ENCODE measurements at places on chromosomes 2 and 18. TPM values are rescaled to one million over a fixed set of nuclear protein-coding genes. Genes with fewer than 3 reads are reported as not detected.

The STPG4 gene
- 0.49 TPM for total RNA-seq

The NOSTRIN gene
- total RNA-seq = 10.9 TPM

The EGR4 gene
- not detected for total RNA-seq

The CRACDL gene
- total RNA-seq = 11.0 TPM

The MEP1B gene
- not detected for total RNA-seq

The FTCDNL1 gene
- total RNA-seq = 2.8 TPM

The STK16 gene
- total RNA-seq = 13.0 TPM

The FNDC4 gene
- 4.7 TPM for total RNA-seq

DNA sequence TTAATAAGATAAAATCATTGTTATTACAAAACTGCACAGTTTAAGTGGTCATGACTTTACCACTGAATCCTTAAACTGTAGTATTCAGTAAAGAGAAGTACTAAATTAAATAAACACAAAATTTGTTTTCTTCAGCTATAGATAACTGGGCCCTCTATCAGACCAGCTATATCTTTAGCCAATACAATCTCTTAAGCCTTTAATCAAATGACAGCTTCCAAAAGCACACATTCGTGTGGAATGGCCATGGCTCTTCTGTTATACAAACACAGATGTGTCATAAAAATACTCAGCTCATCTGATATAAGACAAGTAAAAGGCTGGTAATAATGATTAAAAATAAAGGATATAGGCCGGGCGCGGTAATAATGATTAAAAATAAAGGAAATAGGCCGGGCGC, 57.6 kb upstream of the CDKL4 start:
- H3K4me1 ChIP-seq = no peaks in the 10 kb centered on the region
- DNase-seq = no peak
- no peaks in the 10 kb centered on the region for H3K36me3 ChIP-seq
- no peak overlapping the region for H3K27ac ChIP-seq
- no peak overlapping the region for H3K4me3 ChIP-seq
- no peaks in the 10 kb centered on the region for H3K27me3 ChIP-seq

- H3K4me3 ChIP-seq = no peak overlapping the region
- no peaks in the 10 kb centered on the region for H3K36me3 ChIP-seq
- DNase-seq = peak; percentile 79
- H3K27me3 ChIP-seq = no peaks in the 10 kb centered on the region
- no peak overlapping the region for H3K27ac ChIP-seq
- H3K4me1 ChIP-seq = peaks cover 18% of the 10 kb centered on the region
Measured at GRCh38 chr2:19574778-19575260, 216.4 kb upstream of the OSR1 start.

DNA sequence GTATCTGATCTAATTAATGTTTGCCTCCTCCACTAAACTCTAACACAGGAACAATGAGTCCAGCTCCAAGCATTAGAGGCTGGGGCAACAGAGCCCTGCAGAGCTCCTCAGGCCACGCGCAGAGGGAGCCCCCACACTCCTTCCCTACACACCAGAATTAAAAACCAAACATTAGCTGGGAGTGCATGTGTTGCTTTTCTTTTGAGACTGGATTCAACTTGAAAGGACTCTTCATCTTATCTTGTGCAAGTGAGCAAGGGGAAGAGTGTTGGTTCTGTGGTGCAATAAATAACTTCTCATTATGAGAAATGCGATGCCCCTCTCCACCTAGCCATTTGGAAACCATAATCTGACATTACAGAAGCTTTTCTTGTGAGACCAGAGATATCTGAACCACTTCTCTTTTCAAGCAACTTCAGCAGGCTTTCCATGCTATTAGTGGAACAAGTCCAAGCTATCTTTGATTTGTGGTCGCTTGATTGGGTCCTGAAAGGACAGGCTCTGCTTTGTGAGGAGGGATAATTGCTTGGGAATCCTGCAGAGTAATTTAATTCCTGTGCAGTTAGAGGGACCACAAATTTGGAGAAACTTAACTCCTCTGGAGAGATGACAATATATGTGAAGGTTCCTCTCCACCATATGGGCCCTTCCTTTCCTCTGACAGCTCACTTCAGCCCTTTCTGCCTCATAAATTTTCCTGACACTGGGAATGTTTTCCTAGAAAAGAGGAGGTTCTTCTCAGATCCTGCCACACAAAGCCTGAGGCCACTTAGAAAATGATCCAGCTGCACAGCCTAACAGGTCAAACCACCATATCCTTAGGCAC, 112.5 kb downstream of the ATL2 start:
- no peaks in the 10 kb centered on the region for H3K27me3 ChIP-seq
- no peak overlapping the region for H3K4me3 ChIP-seq
- DNase-seq = no peak

DNA sequence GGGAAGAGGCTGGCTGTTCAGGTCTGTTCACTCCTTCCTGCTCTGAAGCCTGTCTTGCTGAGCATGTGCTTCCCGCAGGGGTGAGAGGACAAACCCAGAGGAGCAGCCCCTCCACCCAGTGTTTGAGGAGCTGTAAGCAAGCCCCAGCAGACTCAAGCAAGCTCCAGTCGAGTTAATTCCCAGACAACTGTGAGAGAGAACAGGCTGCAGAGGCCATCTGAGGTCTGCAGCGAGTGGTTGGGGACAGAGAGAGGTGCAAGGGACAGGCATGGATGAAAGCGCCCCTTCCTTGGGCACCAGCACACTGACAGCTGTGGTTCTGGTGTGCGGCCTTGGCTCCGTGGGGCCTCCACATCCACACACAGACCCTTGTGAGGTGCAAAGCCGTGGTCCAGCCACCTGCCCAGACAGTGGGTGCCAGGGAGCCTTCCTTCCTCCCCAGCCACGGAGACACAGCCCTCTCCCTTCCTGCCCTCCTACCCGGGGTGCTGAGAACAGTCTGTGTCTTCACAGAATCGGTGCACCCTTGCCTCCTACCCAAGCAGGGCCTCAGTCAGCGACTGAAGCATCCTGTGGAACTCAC, 36.2 kb downstream of the MAL start:
- peaks cover 11% of the 10 kb centered on the region for H3K27me3 ChIP-seq
- no peak overlapping the region for H3K4me3 ChIP-seq
- H3K36me3 ChIP-seq = no peaks in the 10 kb centered on the region
- H3K27ac ChIP-seq = no peak overlapping the region
- peak; percentile 67 for DNase-seq
- H3K4me1 ChIP-seq = no peaks in the 10 kb centered on the region

- no peaks in the 10 kb centered on the region for H3K27me3 ChIP-seq
- H3K4me1 ChIP-seq = peaks cover 10% of the 10 kb centered on the region
Measured at GRCh38 chr2:233468047-233468740, 98.4 kb downstream of the USP40 start.

DNA sequence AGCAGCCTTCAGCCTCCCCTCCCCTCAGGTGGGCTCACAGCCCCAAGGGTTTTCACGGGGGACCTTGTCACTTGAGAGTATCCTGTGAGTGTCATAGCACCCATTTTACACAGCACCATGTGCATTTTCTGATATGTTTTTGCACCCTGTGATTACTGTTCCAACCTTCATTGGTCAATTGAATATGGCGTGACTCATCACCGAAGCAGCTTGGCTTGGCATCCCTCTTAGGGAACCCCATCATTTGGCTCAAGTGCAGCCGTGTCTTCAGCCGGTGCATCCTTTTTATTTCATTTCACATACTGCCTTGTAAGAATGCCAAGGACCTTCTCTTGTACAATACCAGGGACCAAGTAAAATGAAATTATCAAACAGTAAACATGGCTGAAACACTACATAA, 57.6 kb downstream of the NPAS2 start:
- no peaks in the 10 kb centered on the region for H3K36me3 ChIP-seq
- no peak for DNase-seq
- no peaks in the 10 kb centered on the region for H3K4me1 ChIP-seq
- no peaks in the 10 kb centered on the region for H3K27me3 ChIP-seq
- H3K27ac ChIP-seq = no peak overlapping the region

DNA sequence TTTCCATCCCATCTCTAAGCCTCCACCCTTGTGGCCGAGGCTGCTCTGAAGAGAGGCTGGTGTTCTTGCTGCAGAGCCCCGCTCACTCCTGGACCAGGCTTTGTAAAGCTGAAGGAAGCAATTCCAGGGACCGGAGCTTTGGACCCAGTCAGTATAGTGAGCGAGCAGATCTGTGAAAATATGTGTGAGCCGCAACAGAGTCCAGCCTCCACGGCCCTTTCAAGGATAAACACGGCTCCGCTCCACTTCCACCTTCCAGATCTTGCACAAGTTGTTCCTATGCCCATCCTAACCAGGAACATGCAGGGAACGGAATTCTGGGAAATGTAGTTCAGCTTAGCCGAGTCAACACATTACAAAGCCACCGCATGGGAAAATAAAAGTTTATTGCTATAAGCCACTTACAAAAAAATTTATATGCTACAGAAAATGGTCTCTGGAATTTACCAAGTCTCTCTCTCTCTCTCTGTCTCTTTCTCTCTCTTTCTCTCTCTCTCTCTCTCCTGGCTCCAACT, 151.7 kb upstream of the ZNF521 start:
- no peaks in the 10 kb centered on the region for H3K27me3 ChIP-seq
- H3K4me1 ChIP-seq = peaks cover 5% of the 10 kb centered on the region
- peak; percentile 64 for DNase-seq
- H3K27ac ChIP-seq = no peak overlapping the region
- H3K4me3 ChIP-seq = peak overlapping the region; percentile 35
- no peaks in the 10 kb centered on the region for H3K36me3 ChIP-seq

DNA sequence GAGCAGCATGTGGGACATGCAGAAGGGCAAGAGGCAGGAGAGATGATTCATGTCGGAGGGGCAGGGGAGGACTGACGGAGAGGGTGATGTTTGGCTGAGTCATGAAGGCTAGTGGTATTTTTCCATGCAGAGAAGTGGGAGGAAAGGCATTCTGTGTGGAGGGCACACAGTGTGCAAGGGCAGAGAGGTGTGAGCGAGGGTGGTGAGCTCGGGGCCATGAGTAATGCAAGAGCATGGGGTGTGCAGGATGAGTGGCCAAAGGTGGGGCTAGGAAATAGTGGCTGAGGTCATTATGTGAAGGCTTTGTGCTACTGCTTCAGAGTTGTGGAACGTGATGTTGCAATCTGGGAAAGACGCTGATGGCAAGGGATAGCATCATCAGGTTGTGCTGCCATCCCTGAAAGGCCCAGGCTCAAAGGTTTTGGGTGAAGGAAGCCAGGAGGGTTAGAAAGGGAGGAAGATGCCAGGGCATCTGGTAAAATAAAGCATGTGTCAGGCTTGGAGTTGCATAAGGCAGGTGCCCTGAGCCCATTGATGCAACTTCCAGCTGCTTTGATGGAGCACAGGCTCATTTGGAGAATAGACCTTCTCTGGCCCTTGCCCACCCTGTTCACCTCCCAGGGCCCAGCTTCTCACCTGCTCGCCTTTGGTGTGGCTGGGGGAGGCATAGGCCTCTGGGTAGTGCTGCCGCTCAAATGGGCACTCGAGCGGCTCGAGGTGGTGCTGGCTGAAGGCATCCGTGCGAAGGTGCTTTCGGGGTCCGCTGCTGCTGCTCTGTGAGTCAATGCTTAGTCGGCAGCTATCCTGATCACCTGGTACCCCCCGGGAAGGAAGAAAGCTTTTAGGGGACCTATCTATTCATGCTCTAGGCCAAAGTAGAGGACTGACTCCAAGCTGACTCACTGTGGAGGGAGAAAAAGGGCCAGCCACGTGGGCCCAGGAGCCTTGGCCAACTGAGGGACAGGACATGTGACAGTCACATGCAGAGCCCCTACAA, 37.5 kb downstream of the PAX8 start:
- H3K36me3 ChIP-seq = no peaks in the 10 kb centered on the region
- DNase-seq = peak; percentile 91

GRCh38 chr2:17578466-17578928, 38.0 kb downstream of the VSNL1 start:
- no peaks in the 10 kb centered on the region for H3K36me3 ChIP-seq
- no peaks in the 10 kb centered on the region for H3K4me1 ChIP-seq
- H3K27ac ChIP-seq = no peak overlapping the region
- H3K27me3 ChIP-seq = no peaks in the 10 kb centered on the region
- no peak overlapping the region for H3K4me3 ChIP-seq

DNA sequence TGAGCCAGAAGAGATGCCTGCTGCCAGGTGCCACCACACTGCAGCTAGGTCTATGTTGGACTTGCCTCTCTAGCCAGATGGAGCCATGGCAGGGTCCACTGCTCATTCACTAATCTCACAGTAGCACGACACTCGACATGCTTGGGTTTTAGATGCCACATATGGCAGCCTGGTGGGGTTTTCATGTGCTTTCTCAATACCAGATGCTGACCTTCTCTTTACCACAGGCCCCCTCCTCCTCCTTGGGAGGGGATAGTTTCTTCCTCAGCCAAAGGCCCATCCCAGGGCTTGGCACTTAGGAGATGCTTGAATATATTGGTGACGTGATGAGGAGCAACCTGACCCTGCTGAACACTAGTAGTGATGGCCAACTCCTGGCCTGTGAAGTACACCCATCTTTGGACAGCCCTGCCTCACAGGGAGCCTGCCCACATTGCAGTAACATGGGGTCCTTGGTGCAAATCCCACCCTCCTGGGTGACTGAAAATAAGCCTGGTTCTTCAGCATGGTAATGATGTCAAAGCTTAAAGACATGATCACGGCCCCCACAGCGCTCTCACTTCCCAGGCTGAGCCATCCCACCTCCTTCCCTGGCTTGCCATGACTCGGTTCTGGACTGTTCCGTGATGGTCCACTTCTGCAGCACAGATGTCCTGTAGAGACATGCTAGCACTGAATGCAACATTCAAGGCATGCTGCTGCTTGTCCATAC, 227.5 kb downstream of the SH3RF3 start:
- H3K36me3 ChIP-seq = no peaks in the 10 kb centered on the region
- H3K4me1 ChIP-seq = peaks cover 3% of the 10 kb centered on the region
- H3K4me3 ChIP-seq = no peak overlapping the region
- H3K27me3 ChIP-seq = no peaks in the 10 kb centered on the region
- H3K27ac ChIP-seq = no peak overlapping the region

- no peak for DNase-seq
- H3K27me3 ChIP-seq = no peaks in the 10 kb centered on the region
- H3K36me3 ChIP-seq = no peaks in the 10 kb centered on the region
- no peak overlapping the region for H3K4me3 ChIP-seq
Measured at GRCh38 chr18:48475635-48476549, 62.9 kb upstream of the CTIF start.

DNA sequence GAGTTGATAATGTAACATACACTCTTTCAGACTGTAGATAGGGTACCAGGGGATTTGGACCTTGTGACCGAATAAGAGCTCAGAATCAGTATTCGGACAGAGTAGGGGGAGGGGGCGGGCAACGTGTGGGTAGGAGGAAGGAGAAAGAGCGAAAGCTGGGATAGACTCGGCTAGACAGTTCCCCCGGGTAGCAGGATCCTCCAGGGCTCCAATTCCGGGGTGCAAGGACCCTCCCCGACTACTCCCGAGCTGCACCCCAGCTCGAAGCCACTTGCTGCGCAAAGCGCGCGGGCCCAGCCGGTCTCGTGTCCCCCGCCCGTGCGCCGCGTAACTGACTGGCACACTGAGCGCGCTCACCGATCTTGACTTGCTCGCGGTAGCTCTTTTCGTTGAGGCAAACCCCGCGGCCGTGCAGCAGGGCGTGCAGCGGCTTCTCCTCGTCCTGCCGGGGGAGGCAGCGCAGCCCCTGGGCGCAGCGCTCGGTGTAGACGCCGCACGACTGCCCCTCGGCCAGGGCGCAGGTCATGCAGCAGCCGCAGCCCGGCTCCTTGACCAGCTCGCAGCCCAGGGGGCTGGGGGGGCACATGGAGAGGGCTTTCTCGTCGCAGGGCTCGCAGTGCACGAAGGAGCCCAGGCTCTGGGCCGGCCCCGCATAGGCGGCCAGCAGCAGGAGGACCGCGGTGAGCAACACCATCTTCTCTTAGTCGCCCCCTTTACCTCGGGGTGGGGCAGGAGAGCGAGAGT, 1.1 kb downstream of the IGFBP5 start:
- H3K27me3 ChIP-seq = peaks cover 15% of the 10 kb centered on the region
- H3K27ac ChIP-seq = peak overlapping the region; percentile 91
- H3K36me3 ChIP-seq = no peaks in the 10 kb centered on the region
- no peak for DNase-seq
